Stimulated activated CD4-positive, alpha-beta T cell treated with anti-CD3 and anti-CD28 coated beads, Interleukin-4, amount 100 ng/mL, for 48 hours (primary cell): ENCODE measurements at places on chromosomes 5 and 9.

GRCh38 chr5:145936401-145937131 is at the start of gene SH3RF2:
Gene SH3RF2, plus strand, starts transcription at chr5:145936578. Its CDS starts 1,351 bp downstream, at chr5:145937929.
- DNase-seq = peak; percentile 36

GRCh38 chr5:65032250-65032649 is 263.5 kb downstream of the CWC27 start:
- DNase-seq = no peak

DNA sequence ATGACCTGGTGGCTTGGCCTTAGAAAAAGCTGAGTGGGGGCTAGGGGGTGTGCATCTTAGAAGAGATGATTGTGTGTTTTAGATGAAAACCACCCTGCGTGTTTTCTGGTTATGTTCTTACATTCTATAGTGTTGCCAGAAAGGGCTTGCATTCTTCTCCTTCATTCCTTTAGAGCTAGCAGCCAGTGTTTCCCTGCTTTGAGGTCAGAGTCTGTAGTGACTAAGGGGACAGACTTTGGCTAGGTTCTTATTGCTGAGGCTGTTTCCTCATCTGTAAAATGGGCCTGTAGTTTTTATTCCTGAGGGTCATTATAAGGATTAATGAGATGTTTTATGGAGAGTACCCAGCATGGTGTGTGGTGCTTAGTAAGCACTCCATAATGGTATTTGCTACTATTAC is 6.4 kb downstream of the MAST4 start:
- DNase-seq = no peak

GRCh38 chr9:14198841-14199455 is 115.0 kb downstream of the NFIB start:
- DNase-seq = no peak

- no peak for DNase-seq
Measured at GRCh38 chr5:149265597-149265996, 6.1 kb upstream of the AFAP1L1 start.

DNA sequence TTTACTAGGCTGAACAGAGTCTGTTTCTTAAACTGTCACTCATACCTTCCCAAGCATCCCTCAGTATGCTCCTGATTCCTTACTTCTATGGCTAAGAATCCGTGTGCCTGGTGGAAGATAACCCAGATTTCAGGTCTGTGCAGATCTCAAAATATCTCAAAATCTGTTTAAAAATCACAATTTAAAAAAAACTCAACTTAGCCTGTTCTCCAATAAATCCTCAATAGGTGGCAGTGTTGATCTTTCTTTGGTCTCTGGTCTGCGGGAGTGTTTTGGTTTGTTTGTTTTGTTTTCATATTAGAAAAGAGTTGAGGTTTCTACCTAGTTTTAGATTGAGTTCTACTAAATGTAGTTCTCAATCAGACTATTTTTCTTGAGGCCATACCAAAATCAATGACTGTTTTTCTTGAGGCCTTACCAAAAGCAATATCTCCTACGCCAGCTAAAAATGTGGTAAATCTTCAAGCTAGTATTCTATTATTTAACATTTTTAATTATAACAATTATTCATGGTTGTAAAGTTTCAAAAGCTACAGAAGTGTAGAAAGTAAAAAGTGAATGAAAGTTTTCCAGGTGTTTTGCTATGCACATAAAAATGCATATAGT is 57.9 kb downstream of the TGFBR1 start:
- no peak for DNase-seq

DNA sequence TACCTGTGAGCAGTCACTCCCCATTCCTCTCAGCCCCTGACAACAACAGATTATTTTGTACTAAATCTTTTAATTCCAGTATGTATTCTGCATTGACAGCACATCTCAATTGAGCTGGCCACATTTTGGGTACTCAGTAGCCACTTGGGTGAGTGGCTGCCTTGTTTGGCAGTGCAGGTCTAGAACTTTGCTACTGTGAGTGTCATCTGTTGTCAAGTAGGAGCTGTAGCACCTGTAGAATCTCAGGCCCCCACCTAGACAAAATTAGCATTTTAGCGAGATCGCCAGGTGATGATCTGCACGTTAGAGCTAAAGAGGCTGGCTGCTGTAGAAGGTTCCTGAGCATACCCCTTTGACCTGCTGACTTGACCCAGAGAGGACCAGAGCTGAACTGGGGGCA is 44.4 kb upstream of the CPEB4 start:
- no peak for DNase-seq

- no peak for DNase-seq
Measured at GRCh38 chr9:124652615-124653393, 118.3 kb downstream of the NR6A1 start.

DNA sequence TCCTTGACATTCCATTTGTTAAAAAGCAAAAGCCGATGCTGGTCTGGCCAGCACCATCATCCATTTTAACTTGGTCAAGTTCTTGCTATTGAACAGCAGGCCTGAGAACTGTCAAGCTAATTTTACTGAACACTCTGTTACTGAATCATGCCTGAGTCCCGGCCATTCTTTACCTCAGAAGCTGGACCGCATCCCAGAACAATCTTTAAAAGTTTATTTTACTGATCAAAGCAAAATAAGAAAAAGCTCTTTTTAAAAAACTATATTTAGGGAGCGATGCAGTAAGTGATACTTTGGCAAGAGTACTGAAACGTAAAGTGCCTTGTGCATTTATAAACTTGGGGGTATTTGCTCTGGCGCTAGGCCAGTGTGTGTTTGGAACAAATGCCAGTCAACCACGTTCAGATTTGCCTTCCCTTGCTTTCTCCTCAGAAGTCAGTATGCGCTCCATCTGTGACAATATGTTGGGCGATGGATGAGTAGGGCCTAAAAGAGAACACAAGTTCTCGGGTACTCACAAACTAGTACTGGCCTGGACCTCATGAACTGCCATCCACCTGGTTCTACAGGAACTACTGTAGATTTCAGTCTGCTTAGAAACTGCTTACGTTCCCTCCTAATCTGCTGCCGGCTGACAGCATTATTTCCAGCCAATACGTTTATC is 161.9 kb downstream of the MAPKAP1 start:
- DNase-seq = no peak

DNA sequence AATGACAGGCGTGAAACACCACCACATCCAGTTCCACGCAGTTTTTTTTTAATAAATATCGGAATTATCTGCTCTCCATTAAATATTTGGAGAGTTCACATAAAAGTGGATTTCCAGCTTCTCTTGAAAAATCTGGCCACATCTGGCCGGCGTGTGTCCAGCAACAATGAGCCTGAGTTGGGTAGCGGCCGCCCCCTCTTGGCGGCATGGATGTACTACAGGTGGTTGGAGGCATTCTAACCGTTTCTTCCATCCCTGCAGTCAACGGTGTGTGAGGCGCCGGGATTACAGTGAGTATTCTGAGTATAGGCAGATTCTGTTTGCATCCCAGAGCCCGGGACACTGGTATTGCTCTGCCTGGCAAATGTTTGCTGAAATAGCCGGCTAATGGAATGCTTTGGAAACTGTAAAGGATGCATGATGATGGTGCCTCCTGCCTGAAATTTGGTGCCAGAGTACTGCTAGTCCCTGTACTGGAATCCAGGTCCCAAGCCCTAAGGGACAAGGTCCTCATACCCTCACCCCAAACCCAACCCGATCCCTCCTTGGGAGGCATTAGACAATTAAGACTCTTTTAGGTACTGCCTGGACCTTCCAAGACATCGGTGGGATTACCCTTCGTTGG is 13.6 kb upstream of the GM2A start:
- DNase-seq = peak; percentile 63

GRCh38 chr5:92836855-92837755 is 743.9 kb downstream of the NR2F1-AS1 start:
- no peak for DNase-seq

- DNase-seq = no peak
Measured at GRCh38 chr9:36835271-36835996, 198.6 kb downstream of the PAX5 start.

DNA sequence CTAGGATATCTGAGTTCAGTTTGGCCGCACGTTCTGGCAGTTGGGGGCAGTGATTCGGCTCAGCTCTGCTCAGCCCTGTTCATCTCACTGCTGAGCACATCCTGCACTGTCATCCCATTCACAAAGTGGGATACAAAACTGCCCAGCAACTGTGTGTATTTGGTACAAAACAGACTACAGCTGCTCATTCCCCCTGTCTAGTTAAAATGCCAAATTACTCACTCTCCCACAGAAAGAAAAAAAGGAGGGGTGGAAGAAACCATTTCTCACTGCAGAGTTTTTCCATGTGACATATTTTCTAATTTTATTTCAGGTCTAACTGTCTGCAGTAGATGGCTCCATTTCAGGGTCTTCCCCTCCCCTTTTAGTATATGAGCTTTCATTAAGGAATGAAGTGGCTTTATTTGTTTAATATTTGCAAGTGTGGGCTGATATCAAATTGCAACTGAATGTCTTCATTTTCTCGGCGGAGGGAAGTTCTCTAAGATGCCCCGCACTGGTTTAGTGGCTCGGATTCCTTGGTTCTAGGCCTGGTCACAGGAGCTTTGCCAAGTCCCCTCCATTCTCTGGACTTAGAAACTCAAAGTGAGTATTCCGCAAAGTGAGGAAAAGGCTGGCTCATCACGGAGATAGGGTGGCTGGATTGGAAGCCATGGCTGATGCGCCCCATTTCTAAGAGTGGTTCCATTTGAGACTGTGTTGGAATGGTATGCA is 14.7 kb downstream of the COL15A1 start:
- no peak for DNase-seq

DNA sequence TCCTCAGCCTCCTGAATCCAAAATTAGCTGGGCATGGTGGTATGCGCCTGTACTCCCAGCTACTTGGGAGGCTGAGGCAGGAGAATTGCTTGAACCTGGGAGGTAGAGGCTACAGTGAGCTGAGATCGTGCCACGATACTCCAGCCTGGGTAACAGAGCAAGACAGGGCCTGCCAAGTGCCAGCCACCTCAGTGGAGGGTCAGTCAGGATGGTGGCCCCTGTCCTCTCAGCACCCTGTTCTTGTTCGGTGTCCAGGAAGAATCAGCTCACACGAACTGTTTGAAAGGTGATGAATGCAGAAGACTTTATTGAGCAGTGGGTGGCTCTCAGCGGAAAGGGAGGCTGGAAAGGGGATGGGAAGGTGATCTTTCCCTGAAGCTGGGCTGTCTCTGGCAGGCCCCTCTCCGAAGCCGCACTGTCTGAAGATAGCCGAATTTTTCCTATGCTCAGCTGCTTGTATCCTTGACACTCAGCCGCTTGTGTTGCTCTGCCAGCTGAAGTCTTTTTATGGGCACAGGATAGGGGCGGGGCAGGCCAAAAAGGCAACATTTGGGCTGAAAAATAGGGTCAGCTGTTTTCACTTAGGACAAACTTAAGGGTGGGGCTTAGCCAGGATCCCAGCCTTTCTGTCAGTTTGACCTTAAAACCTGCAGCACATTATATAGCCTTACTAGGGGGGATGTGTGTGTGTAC is 50.9 kb downstream of the UBE2R2 start:
- DNase-seq = no peak

GRCh38 chr5:33371660-33372059 is 69.1 kb upstream of the TARS1 start:
- no peak for DNase-seq

GRCh38 chr5:142342128-142342981 is 17.5 kb upstream of the SPRY4 start:
- DNase-seq = no peak

- DNase-seq = no peak
Measured at GRCh38 chr9:71582347-71582746, 186.0 kb downstream of the CEMIP2 start.

GRCh38 chr9:82923092-82923911 is 139.6 kb downstream of the RASEF start:
- no peak for DNase-seq

DNA sequence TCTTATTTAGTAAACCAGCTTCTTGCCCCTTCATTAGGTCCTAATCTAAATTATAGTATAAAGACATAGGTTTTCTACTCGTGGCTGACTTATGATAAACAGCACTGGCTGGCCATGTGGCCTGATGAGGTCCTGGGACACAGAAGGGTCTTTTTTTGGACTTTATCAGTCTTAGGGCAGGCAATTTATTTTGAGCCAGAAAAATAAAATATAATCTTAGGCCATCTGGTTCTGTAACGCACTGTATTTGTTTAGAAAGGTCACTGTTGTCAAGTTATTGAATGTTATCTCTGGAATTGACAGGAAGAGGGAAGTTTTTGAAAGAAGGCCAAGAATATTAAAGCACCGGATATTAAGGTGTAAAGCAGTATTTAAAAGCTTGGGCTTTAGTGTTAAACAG is 53.9 kb downstream of the RFX3 start:
- no peak for DNase-seq

DNA sequence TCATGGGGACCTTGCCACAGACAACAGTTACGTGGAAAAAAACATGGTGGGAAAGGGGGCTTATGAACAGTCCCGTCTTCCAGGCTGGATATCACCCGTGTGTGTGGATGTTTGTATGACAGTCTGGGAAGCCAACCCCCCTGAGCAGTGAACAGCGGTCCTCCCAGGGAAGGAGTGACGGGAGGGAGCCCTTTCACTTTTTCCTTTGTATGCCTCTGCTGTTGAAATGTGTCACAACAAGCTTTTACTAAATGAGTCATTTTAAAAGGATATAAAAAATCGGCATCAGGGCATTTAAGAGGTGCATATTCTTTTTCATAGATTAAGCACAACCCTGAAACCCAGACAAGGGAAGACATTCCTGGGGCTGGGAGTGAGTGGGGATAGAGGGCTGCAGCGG is 5.1 kb downstream of the MYMK start:
- no peak for DNase-seq

- no peak for DNase-seq
Measured at GRCh38 chr9:74979844-74980243, 27.1 kb upstream of the C9orf40 start.

DNA sequence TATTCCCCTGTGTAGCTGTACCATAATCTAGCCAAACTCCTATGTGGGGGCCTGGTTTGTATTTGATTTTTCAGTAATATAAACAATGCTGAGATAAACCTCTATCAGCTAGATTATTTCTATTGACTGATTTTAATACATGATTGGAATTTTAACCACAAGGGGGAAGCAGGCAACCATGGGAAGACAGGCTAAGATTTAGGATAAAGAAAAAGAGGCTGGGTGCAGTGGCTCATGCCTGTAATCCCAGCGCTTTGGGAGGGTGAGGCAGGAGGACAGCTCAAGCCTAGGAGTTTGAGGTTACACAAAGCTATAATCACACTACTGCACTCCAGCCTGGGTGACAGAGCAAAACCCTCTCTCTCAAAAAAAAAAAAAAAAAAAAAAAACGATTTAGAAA is 18.1 kb upstream of the GPX3 start:
- no peak for DNase-seq

- DNase-seq = peak; percentile 47
Measured at GRCh38 chr9:99807276-99807852, 14.3 kb upstream of the NR4A3 start.
